ENCODE measurements at places on chromosomes 2 and 18.

DNA sequence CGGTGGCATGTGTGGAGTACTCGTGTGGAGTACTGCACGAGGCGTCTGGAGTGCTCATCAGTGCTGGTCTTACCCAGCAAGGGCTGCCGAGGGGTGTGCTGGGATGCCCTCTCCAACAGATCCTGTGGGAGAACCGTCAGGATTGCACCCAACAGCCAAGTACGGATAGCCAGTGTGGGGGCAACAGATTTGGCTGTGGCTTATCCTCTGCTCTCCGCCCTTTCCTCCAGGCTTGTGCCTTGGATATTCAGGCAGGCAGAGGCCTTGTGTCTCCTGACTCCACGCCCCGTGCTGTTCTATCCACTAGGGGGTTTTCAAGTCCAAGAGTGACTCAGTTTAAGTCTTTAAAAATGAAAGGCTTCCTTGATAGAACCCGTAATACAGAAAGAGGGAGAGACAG lies 321.0 kb upstream of the HS6ST1 start:
- H3K4me3 ChIP-seq, result no peak overlapping the region
- no peak overlapping the region for H3K27ac ChIP-seq
- no peak for DNase-seq
- no peaks in the 10 kb centered on the region for H3K4me1 ChIP-seq
- no peaks in the 10 kb centered on the region for H3K27me3 ChIP-seq

DNA sequence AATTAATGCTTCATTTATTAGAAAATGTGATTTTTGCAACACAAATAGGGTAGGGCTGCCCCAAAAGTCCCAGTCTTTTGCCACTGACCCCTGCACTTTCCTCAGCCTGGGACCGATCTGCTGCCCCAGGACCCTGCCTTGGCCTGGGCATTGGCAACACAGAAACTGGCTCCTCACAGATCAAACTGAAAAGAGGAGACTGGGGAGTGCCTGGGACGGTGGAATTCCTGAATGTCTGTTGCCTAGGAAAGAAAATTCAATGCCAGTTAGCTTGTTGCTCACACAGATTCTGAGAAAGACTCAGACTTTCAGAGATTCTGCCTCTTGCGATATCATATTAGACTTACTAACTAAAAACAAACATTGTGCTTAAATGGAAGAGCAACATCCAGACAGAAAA lies 211.2 kb downstream of the VAPA start:
- H3K27me3 ChIP-seq, result no peaks in the 10 kb centered on the region
- no peak overlapping the region for H3K4me3 ChIP-seq
- H3K4me1 ChIP-seq, result peaks cover 31% of the 10 kb centered on the region
- no peak overlapping the region for H3K27ac ChIP-seq
- H3K36me3 ChIP-seq, result no peaks in the 10 kb centered on the region

DNA sequence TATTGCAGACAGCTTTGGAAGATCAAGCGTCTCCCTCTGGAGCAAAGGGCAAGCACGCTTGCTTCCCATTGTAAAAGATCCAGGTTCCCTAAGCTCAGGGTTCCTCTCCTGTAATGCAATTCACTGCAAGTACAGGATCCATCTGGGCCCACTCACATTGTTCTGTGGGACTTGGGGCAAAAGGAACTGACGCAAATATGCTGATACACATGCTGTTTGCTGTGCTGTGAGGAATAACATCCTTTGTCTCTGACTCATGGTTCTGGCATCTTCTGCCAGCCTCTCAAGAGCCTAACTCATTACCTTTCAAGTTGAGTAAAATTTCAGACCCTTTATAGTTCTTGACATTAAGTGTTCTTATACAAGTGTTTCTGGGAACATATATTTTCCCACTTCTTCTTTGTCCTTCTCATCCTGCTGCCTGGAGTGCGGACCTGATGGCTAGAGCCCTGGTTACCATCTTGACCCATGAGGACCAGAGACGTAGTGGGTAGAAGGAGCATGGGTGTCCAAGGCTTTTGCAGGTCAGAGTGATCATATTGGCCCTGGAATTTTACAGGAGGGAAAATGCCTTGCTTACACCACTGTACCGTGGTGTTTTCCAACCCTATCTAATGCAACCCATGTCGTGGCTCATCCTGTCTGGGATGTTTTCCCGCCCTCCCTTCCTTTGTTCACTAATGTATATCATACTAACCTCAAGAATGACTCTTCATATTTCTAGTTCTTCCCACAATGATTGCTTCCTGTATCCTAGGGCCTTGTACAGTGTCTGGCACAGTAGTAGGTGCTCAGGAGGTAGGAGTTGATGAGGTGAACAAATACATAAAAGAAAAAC lies 145.7 kb upstream of the GLI2 start:
- no peaks in the 10 kb centered on the region for H3K4me1 ChIP-seq
- DNase-seq, result no peak
- H3K36me3 ChIP-seq, result no peaks in the 10 kb centered on the region
- H3K27me3 ChIP-seq, result no peaks in the 10 kb centered on the region
- no peak overlapping the region for H3K27ac ChIP-seq

- H3K36me3 ChIP-seq, result peaks cover 2% of the 10 kb centered on the region
- no peaks in the 10 kb centered on the region for H3K4me1 ChIP-seq
- no peaks in the 10 kb centered on the region for H3K27me3 ChIP-seq
- no peak overlapping the region for H3K27ac ChIP-seq
- no peak overlapping the region for H3K4me3 ChIP-seq
- DNase-seq, result no peak
Measured at GRCh38 chr2:24828238-24828996, 35.2 kb downstream of the CENPO start.

GRCh38 chr2:68766376-68766845 lies 31.8 kb downstream of the ARHGAP25 start:
- H3K4me3 ChIP-seq, result no peak overlapping the region
- H3K27me3 ChIP-seq, result no peaks in the 10 kb centered on the region
- no peak for DNase-seq
- H3K4me1 ChIP-seq, result peaks cover 63% of the 10 kb centered on the region
- H3K36me3 ChIP-seq, result no peaks in the 10 kb centered on the region
- no peak overlapping the region for H3K27ac ChIP-seq

- H3K4me3 ChIP-seq, result no peak overlapping the region
- H3K27me3 ChIP-seq, result no peaks in the 10 kb centered on the region
- H3K4me1 ChIP-seq, result no peaks in the 10 kb centered on the region
Measured at GRCh38 chr2:239991689-239992314, 33.3 kb downstream of the NDUFA10 start.

GRCh38 chr2:176614930-176615329 lies 345.7 kb downstream of the MTX2 start:
- H3K27ac ChIP-seq, result no peak overlapping the region
- H3K4me3 ChIP-seq, result no peak overlapping the region
- DNase-seq, result no peak
- no peaks in the 10 kb centered on the region for H3K27me3 ChIP-seq
- no peaks in the 10 kb centered on the region for H3K36me3 ChIP-seq
- no peaks in the 10 kb centered on the region for H3K4me1 ChIP-seq

DNA sequence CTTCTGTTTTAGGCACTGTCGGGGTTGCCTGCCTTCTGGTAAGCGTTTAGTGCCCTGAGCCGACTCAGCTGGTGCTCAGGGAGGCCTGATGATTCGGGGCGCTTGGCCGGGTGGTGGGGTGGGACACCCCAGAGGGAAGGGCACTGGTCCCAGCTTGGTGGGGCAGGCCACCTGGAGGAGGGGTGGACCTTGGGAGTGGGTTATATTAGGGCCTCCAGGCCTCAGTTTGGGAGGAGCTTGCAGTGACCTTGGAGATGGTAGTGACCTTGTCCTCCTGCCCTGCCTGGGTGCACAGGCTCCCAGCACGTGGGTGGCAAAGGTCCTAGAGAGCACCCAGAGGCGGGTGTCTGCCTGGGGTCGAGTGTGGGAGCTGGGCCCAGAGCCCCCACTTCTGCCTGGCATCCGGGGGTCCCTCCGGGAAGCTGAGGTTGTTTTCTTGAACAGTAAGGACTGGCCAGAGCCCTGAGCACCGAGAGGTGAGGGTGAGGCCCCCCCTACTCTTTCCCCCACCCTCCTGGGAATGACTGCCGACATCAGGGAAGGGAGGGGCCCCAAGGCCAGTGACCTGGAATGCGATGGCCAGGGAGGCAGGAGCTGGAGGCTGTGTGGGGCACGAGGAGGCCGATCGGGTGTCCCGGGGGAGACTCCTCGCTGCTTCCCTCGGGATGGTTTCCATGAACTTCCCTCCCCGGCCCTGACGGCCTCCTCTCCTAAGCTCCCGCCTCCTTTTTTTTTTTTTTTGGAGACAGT lies 61.3 kb downstream of the HPCAL1 start:
- H3K27ac ChIP-seq, result no peak overlapping the region
- H3K4me1 ChIP-seq, result no peaks in the 10 kb centered on the region
- no peak for DNase-seq
- no peaks in the 10 kb centered on the region for H3K27me3 ChIP-seq
- H3K36me3 ChIP-seq, result no peaks in the 10 kb centered on the region

- no peak overlapping the region for H3K27ac ChIP-seq
- no peak overlapping the region for H3K4me3 ChIP-seq
- peaks cover 25% of the 10 kb centered on the region for H3K36me3 ChIP-seq
- no peaks in the 10 kb centered on the region for H3K27me3 ChIP-seq
Measured at GRCh38 chr2:60899892-60900249, 18.5 kb downstream of the REL start.

GRCh38 chr18:61348230-61348629 lies 15.0 kb downstream of the CDH20 start:
- H3K4me1 ChIP-seq, result no peaks in the 10 kb centered on the region
- H3K27ac ChIP-seq, result no peak overlapping the region
- DNase-seq, result no peak
- no peaks in the 10 kb centered on the region for H3K36me3 ChIP-seq
- no peaks in the 10 kb centered on the region for H3K27me3 ChIP-seq

- H3K27me3 ChIP-seq, result no peaks in the 10 kb centered on the region
- peak overlapping the region; percentile 48 for H3K27ac ChIP-seq
- peaks cover 5% of the 10 kb centered on the region for H3K36me3 ChIP-seq
- H3K4me1 ChIP-seq, result peaks cover 19% of the 10 kb centered on the region
Measured at GRCh38 chr18:34807106-34807796, 97.2 kb downstream of the DTNA start.

- H3K27me3 ChIP-seq, result no peaks in the 10 kb centered on the region
- H3K4me3 ChIP-seq, result no peak overlapping the region
- DNase-seq, result no peak
- H3K36me3 ChIP-seq, result no peaks in the 10 kb centered on the region
- peaks cover 6% of the 10 kb centered on the region for H3K4me1 ChIP-seq
Measured at GRCh38 chr2:128447538-128447995, 128.9 kb upstream of the HS6ST1 start.
